ENCODE measurements at places on chromosomes 6 and 20.

GRCh38 chr6:43962458-43962857 lies 164.8 kb downstream of the MRPL14 start:
- no peak for DNase-seq

DNA sequence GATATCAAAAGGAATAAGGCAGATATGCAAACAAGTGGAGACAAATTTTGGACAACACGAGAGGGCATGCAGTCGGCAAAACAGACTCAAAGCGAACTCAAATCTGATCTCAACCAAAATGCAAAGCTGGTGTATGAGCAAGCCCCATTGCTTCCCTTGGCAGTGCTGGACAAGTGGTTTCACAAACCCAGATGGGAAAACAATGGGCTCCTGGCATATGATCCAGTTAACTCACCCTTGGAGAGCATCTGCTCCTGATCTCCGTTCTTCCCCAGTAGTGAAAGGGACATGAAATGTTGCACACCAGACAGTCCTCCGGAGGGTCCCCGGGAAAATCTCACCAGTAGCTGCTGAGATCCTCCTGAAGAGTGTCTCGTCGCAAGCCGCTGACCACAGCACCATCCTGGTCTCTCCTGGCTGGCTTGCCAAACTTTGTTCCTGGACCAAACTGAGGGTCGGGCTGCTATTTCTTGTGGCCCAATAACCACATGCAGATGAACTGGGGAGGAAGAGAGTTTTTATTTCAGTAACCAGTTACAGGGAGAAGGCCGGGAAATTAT lies 84.3 kb upstream of the THBS2 start:
- DNase-seq, result no peak

DNA sequence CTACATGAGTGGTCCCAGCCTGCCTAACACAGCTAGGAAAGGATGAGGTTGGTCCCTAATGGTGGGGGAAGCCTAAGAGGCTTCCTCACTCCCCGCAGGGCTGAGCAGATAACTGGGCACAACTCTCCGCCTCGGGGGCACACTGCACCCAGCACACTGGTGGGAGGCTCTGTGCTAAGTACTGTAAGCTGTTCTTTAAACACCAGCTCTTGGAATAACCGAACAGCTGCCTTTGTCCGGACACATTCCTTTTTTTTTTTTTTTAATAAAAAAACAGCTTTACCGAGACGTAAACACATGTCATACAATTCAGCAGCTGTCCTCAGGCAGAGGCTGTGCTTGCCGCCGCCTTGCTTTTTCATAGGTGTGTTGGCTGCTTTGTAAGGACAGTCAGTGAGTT lies 6.9 kb downstream of the PSMG4 start:
- no peak for DNase-seq

DNA sequence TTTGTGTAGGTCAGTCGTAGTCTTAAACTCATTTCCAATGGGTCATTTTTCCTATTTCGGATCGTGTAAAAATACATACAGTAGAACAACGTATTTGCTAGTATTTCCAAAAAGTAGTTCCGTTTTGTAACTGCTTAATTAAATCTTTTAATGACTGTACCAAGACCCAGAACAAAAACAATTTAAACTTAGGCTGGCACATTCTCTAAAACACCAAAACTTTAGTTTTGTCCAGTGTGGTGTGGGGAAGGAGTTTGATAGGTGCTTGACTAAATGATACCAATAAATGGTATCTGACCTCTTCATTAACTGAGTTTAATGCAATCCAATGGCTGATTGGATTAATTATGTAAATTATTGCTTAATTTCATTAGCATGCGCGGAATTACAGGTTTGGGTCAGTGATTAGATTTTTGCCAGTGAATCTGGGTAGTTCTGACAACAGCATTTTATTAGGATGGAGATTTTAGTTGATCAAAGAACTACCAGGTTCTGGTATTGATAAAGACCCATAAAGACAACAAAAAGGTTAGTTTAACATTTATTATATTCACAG lies 20.8 kb downstream of the OR2B2 start:
- DNase-seq, result no peak

GRCh38 chr6:47165918-47166317 lies 123.8 kb upstream of the ADGRF1 start:
- no peak for DNase-seq

GRCh38 chr20:63310265-63310991 lies 17.4 kb downstream of the COL20A1 start:
- no peak for DNase-seq

DNA sequence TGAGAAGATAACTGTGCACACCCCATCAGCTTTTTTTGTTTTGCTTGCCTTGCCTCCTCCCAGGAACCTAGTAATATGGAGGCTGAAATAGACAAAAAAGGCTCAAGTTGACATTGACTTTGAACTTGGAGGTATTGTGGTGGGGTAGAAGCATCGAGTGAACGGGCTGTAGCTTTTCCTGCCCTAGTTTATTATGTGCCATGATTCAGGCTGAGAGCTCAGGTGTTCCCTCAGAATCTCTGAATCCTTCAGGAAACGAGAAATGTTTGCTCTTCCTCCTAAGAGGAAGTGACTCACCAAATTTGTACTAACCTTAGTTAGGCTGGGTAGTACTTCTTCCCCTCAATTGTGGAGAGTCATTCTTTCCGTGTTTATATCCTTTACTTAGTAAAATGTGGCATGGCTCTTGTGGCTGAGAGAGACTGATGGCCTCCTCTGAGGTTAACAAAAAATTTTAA lies 98.8 kb downstream of the SASH1 start:
- no peak for DNase-seq

DNA sequence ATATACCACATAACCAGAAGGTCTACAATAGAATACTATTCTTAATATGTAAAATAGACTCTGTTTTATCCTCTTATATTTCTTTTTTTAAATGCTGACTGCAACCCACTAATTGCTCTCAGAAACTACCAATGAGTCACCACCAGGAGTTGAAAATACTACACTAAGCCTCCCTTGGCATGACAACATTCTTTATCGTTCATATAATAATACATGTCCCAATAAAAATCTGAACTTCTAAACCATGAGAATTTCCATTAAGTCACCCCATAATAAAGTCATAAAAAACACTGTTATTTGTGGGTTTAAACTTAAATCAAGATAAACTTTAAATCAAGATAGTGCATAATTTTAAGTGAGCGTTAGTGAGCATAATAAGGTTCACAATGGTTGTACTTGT lies 4.2 kb downstream of the HACE1 start:
- DNase-seq, result no peak

- no peak for DNase-seq
These were observed 470.6 kb downstream of the MAFB start for GRCh38 chr20:40218316-40218969.

DNA sequence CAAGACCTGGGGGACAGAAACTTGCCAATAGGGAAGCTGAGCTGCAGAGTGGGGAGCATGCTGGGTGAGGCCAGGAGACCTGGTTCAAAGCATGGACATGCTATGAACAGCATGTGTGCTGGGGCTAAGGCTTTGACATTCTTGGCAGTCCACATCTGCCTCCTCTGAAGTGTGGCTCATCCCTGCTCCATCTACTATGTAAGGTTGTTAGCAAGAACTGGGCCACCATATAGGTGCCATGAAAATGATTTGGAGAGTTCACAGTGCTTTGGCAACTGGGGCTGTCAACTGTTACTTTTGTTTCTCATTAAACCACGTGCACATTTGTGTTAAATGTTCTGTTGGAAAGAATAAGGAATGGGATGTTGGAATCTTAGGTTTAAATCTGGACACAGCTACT lies 311.1 kb downstream of the CDC5L start:
- no peak for DNase-seq

DNA sequence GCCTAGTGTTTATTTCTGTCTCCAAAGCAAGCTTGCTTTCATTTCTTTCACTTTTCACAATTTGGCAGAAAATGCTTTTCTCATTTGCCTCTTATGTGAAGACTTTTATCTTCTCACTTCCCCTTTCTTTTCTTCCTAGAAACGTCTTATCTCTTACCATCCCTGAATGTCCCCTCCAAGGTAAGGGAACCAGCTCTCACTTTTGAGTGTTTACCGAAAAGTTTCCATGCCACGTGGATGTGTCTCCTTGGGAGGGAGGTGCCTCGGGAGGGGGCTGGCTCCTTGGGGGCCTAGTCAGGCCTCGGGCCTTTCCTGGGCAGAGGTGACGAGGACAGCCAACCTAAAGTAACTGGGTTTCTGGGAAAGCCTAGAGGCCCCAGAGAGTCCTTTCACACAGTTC lies 127.4 kb downstream of the CD24 start:
- no peak for DNase-seq

GRCh38 chr6:41940759-41941279 lies 789 bp downstream of the CCND3 start:
- DNase-seq, result peak; percentile 39

DNA sequence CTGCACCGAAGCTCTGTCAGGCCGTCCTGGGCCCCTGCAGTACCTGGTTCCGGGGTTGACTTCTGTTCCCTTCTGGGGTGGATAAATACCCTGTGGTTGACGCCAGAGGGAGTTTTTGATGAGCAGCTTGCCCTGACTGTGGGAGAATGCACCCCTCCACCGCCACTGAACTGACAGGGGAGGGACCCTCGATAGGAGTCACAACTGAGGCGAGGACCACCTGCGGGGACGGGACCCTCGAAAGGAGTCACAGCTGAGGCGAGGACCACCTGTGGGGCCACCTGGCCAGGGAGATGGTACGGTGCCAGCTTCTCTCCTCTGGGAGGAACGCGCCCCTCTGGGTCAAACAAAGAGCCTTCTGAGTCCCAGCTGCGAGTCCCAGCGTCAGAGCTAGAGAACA lies 100.1 kb upstream of the FRMD1 start:
- no peak for DNase-seq

- no peak for DNase-seq
These were observed 49.5 kb upstream of the TULP4 start for GRCh38 chr6:158262755-158263154.

GRCh38 chr20:1536893-1537730 lies 20.4 kb downstream of the SIRPD start:
- DNase-seq, result no peak

DNA sequence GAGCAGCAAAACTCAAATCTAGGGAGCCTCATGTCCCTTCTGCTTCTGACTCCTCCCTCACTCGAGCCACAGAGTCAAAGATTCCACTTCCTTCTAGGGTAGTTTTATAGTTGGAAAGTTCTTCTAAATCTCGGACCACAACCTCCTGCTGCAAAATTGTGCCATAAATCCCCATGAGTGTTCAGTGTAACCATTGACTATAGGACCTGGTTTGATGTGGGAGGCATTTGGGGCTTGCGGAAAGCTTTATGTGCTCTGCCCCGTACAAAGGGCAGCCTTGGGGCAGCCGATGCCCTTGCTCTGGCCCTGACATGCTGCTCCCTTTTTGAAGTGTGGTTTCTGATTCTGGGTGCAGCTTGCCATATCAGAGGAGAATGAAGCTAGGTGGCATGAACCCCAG lies 43.6 kb upstream of the IER3 start:
- DNase-seq, result no peak

- DNase-seq, result no peak
These were observed 24.7 kb downstream of the GLO1 start for GRCh38 chr6:38678178-38678760.

DNA sequence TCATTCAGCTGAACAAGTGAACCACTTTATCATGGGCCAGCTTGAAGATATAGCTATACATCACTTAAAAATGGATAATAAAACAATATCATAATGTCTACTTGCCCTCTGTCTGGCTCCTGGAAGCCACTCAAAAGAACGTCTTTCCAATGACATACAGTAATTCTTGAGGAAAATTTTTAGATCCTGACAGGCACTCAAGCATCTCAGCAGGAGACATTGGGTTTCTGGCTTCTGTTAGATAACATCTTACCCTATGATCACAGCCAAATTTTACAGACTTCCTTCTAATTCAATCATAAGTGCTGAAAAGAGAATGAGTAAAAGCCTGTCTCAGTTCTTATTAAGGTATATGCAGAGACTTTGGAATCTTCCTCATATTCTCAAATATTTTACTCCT lies 330 bp downstream of the CGA start:
- DNase-seq, result no peak

GRCh38 chr6:138907167-138907566 lies 80.9 kb downstream of the REPS1 start:
- DNase-seq, result no peak

- DNase-seq, result no peak
These were observed 35.3 kb upstream of the GFOD1 start for GRCh38 chr6:13522656-13523055.

- no peak for DNase-seq
These were observed 6.8 kb upstream of the EPB41L1 start for GRCh38 chr20:36147690-36148089.

- DNase-seq, result no peak
These were observed 31.7 kb upstream of the MAS1L start for GRCh38 chr6:29519291-29520010.

- DNase-seq, result peak; percentile 49
These were observed 54.4 kb upstream of the GTSF1L start for GRCh38 chr20:43781215-43781614.

DNA sequence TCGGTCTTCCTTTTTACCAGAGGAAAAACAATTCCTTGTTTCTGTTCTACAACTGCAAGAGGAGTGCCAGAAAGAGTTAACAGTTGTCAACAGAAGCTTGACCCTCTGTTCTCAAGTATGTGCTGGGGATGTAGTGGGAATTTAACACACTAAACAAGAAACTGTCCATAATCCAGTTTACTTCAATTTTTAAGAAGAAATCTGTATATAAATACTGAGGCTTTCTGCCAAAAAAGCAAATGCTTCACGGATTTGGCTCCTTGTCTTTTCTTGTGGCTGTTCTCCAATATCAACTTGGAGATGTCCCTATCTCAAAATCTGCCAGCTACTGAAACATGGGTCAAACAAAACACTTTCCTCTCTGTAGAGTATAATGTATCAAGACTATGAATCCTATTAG lies 26.8 kb downstream of the REV3L start:
- no peak for DNase-seq

GRCh38 chr20:46934746-46935287 lies 40.2 kb downstream of the EYA2 start:
- DNase-seq, result no peak

DNA sequence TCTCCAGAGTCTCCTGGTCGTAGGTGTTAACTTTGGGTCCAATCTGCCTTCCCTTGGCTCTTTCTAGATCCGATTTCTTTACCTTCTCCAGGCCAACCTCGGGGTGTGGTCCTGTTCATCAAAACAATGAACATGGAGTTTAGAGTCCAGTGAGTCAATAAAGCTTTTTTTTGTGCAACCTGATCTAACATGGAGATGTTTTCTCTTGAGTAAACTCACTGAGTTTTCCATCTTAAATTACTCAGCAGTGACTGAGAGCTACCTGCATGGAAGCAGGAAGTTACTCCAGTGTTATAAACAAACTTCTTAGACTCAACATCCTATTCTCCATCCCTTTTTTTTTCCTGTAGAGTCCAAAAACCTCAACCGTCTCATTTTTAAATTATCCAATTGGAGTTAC lies 14.9 kb upstream of the SLC22A1 start:
- no peak for DNase-seq

- DNase-seq, result no peak
These were observed 60.5 kb downstream of the GJA10 start for GRCh38 chr6:89954721-89955148.

Measured in T-helper 2 cell (primary cell).